HFFc6 (cell line): ENCODE measurements at places on chromosomes 4 and X. TPM values are rescaled to one million over a fixed set of nuclear protein-coding genes. Genes with fewer than 3 reads are reported as not detected.

The CHIC2 gene
- total RNA-seq = 27.8 to 31.3 TPM (median 30.4 TPM) in 3 replicates

The FGFBP1 gene
- total RNA-seq = not detected in 3 replicates

The LANCL3 gene
- total RNA-seq = not detected in 3 replicates

The YY2 gene
- 3.5 to 4.1 TPM (median 3.5 TPM) in 3 replicates for total RNA-seq

The MAGEC2 gene
- total RNA-seq = not detected in 3 replicates

The ATOH1 gene
- total RNA-seq = not detected in 3 replicates

The GPRASP1 gene
- 0.93 to 1.1 TPM (median 0.95 TPM) in 3 replicates for total RNA-seq

The DCX gene
- not detected in 3 replicates for total RNA-seq

The EREG gene
- total RNA-seq = 34.4 to 42.1 TPM (median 39.5 TPM) in 3 replicates

The FAM3A gene
- 61.1 to 67.8 TPM (median 65.4 TPM) in 3 replicates for total RNA-seq

The GPRASP2 gene
- 9.0 to 13.2 TPM (median 9.3 TPM) in 3 replicates for total RNA-seq

The LINC00632 gene
- total RNA-seq = 151 to 204 TPM (median 181 TPM) in 3 replicates

The PNMA6A gene
- 0.09 to 0.39 TPM in 2 of 3 replicates, not detected in the other for total RNA-seq
